ENCODE measurements at places on chromosomes 16 and 17.

DNA sequence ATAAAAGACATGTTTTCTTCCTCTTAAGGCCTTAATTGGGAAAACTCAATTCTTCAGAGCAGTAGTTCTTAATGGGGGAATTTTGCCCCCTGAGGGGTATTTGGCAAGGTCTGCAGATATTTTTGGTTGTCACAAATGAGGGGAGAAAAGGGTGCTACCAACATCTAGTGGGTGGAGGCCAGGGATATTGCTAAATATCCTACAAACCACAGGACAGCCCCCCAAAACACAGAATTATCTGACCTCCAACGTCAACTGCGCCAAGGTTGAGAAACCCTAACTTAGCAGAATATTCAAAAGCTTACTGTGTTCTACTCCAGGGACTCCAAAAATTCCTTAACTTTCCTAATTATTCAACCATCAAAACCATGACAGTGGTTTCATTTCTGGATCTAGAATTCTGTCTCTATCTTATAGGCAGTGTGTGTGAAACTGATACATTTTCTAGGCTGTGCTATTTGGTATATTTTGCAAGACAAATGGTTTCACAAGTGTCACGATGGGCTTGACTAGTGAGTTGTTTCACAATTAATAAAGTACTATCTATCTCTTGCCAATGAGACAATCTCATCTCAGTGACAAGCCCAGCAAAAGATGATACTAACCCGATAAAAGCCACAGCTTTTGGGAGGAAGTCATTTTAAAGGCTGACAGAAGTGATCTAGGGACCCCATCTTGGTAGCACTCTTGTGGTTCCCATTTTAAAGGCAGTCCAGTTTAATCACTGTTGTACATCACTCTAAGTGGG, 14.7 kb downstream of the TXNDC11 start:
- no peak for DNase-seq

GRCh38 chr17:82287868-82288801, 14.6 kb upstream of the CSNK1D start:
- peak; percentile 55 for DNase-seq

DNA sequence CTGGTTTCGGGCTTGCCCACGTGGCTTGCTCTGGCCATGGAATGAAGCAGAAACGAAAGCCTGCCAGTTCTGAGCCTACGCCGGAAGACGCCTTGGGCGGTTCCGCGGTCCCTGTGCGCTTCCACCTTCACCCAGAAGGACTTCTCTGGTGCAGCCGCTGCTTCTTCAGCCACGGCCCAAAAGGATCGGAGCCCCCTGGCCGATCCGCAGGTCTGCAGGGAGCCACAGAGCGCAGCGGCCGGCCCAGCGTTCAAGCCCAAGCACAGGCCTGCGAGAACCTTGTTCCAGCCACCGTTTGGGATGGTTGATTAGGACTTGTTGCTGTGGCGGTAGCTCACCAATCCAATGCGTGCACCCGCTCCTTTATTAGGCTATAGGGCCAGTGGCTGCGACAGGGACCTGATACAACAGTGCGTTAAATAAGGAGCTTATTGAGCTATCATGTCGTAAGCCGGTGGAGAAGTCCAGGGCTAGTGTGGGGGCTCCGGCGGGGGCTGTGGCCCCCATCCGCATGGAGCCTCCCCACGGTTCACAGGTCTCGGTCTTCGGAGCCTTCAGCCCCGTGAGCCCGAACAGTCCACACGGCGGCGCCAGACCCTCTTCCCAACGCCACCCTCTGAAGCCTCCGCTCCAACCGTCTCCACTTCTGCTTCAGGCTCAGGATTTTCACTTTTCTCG, 10.2 kb upstream of the MPP2 start:
- no peak for DNase-seq

DNA sequence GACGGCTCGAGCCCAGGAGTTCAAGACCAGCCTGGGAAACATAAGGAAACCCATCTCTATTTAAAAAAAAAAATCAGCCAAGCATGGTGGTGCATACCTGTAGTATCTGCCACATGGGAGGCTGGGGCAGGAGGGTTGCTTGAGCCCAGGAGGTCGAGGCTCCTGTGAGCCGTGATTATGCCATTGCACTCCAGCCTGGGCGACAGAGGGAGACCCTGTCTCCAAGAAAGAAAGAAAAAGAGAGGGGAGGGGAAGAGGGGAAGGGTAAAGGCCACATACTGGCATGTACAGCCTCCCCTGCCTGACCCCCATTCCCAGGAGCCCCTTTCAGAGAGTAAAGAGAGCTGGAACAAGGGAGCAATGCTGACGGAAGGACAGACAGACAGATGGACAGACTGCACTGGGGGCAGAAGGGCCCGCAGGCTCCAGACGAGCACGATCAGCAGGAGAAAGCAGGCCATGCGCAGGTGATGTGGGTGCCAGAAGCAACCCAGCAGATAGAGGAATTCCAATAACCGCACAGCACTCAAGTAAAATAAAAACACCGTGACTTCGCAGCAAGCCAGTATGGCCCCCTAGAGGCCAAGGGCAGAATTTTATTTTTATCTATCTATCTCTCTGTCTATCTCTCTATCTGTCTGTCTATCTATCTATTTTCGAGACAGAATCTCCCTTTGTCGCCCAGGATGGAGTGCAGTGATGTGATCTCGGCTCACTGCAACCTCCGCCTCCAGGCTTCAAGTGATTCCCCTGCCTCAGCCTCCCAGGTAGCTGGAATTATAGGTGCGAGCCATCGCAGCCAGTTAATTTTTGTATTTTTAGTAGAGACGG, 27.1 kb upstream of the SNN start:
- DNase-seq = peak; percentile 77

- DNase-seq = no peak
Observed at GRCh38 chr16:78919852-78920251, 680.7 kb downstream of the MAF start.

GRCh38 chr17:39104046-39104445, 47.4 kb downstream of the PLXDC1 start:
- peak; percentile 20 for DNase-seq

DNA sequence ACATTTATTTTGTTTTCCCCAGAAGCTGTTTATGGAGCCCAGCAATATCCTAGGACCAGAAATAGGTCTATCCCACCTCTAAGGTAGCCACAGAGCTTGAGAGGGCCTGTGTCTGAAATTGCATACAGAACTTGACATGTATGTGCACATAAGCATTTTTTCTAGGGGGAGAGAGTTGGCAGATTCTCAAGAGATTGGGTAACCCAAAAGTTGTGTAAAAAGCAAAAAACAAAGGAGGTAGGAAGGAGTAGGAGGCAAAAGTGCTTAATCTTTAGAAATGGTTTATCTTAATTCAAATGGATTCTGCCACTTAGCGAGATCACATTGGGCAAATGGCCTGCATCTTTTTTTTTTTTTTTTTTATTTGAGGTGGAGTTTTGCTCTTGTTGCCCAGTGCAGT, 3.5 kb downstream of the PLK1 start:
- no peak for DNase-seq

DNA sequence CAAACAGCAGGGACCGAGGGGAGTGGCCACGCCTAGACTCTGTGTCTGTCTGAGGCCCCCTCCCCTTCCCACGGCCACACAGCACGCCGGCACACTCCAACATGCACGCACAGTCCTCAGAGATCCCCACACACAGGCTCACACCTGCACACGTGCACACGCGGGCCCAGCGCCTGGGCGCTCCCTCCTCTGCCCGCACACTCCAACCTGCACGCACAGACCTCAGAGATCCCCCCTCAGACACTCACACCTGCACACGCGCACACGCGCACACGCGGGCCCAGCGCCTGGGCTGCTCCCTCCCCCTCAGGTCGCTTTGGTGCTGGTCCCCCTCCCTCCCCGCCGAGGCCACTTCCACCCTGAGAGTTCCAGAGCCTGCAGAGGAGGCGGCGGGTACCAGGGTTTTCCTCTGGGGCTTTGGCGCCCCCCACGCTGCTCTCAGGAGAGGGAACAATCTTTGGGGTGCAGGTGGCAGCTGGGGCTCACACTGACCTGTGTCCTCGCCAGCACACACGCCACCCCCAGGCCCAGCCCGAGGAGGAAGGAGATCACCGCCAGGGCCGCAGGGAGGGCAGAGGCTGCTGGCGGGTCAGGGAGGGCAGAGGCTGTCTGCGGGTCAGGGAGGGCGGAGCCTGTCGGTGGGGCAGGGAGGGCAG, 1.6 kb downstream of the CD7 start:
- no peak for DNase-seq

DNA sequence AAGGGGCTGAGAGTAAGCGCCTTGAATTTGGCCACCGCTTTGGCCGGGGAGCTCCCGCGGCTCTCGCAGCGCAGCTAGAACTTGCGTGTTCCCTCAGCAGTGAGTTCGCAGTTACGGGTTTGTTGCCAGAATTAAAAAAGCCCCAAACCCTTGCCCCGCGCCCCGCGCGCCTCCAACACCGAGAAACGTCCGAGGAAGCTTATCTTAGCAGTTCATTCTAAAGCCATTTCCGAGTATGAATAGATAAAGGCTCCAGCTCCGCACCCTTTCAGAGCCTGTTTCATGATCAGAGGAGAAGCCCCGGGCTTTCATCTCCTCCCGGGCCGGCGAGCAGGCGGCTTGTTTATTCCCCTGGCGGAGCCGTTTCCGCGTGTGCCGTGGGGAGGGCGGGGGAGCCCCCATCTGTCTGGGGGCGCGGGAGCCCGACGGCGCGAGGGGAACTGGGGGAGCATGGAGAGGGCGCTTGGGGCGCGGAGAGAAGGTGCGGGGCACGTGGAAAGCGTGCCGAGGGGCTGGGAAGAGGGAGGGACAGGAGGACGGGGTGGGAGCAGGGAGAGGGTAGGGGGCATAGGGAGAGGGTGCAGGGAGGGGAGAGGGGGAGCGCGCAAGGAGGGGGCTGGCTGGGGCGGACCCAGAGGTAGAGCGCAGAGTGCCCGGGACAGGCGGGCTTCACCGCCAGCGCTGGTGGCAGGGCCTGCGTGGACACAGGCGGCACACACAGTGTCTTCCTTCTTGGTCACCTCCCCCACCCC, 9.9 kb downstream of the TBX4 start:
- no peak for DNase-seq

DNA sequence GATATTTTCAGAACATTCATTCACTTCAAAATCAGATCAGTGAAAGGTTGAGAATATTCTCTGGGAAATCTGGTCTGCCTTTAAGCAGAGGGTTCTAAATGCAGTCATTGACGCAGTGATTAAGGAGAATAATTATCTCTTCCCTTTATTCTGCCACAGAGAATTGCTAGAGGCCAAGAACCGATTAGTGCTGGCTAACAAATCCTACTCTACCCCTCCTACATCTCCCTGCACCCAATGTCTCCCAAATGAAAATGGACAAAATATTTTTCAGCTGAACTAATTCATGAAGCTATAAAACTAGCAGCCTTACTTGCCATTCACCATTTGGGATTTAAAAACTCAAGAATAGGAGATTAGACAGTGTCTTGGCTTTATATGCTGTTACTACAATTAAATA, 185.5 kb upstream of the SOX9 start:
- no peak for DNase-seq

- no peak for DNase-seq
Observed at GRCh38 chr16:65426484-65426883, 304.6 kb upstream of the CDH11 start.

- DNase-seq = peak; percentile 88
Observed at GRCh38 chr16:51538707-51539498, 387.8 kb upstream of the SALL1 start.

GRCh38 chr17:50187751-50188530, 13.5 kb downstream of the COL1A1 start:
- no peak for DNase-seq

DNA sequence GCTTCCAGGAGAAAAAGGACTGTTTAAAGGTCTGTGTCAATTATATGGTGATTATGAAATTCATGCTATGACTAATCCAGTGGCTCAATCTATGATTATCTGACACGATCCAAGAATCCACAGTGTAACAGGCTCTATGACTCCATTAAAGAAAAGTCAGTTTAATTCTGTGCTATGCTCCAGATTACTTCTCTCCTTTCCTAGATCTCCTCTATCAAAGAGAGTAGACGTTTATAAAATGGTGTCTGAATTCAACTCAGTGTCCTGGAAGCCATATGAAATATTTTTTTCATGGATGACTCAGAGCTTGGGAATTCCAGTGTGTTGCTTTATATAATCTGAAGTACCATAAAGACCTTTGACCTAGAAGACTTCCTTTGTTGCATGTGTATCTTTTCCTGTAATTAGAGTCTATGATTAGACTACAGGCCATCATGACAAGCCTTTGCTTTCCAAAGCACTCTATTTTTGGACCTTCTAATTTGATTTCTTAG, 27.0 kb upstream of the NF1 start:
- DNase-seq = peak; percentile 83

DNA sequence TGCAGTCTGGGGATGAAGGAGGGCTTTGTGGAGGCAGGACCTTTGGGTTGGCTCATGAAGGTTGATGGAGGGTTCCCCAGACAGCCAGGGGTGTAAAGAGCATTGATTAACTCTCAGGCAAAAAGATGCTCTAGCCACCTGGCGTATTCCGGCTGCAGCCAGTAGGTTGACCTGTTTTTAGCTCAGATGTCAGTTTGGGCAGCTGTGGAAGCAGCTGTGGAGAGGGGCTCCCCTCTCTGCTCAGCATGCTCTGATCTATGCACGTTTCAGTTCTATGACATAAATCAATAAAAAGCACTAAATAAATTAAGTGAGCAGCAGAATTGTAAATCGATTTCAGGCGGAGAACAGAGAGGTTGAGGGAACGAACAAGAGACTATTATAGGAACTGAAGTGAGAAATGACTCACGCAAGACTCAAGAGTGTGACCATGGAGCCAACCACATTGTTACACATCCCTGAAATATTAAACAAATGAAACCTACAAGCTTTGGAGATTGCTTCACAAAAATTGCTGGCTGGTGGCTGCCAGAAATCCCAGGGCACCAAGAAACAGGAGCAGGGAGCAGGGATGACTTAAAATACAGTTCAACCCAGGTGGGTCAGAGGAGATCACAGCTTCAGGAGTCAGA, 111.9 kb downstream of the GSG1L start:
- no peak for DNase-seq

- DNase-seq = peak; percentile 82
Observed at GRCh38 chr16:82653550-82654511, 27.1 kb downstream of the CDH13 start.

- DNase-seq = no peak
Observed at GRCh38 chr16:71648162-71648561, 22.2 kb downstream of the MARVELD3 start.

GRCh38 chr17:27593232-27593856, 37.6 kb upstream of the LGALS9 start:
- DNase-seq = no peak
